Endothelial cell (in vitro differentiated cells): ENCODE measurements at places on chromosomes 12 and 14.

GRCh38 chr12:105748806-105749600 lies 389.8 kb downstream of the NUAK1 start:
- DNase-seq: no peak

DNA sequence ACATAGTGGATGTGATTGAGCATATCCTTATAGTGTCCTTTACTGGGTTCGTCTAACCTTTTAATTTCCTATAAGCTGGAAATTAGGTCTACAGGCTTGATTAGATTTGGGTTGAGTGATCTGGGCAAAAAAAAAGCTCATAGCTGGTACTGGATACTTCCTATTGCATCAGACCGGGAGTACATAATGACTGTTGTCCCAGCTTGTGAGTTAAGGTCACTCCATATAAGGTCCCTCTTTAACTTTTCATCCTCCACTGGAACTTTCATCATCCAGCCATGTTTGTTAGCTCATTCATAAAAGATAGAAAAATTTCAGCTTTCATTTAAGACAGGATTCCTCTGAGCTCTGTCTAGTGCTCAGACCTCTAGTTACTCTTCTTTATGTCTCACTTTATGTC lies 80.8 kb downstream of the C14orf132 start:
- no peak for DNase-seq

- no peak for DNase-seq
Measured at GRCh38 chr12:20492251-20492760, 124.0 kb downstream of the PDE3A start.

GRCh38 chr12:129635021-129635685 lies 268.7 kb downstream of the TMEM132D start:
- DNase-seq: no peak

DNA sequence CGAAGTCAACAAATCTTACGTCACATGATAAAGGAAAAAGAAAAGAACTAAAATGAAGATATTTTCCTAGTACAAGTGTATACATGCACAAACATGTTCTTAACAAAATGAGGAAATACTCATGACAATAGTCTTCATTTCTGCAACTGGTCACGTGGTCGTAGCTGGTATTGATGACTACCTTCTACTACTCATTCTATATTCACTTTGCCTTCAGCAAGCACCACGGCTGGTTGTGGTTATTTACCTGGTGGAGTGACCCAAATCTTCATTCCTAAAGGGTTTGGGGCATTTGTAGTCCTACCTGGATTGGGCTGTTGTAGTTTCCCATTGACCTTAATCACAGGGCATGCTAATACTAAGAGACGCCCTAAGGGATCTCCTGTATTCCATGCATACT lies 51.2 kb downstream of the FIGNL2 start:
- no peak for DNase-seq

- peak; percentile 52 for DNase-seq
Measured at GRCh38 chr12:26017484-26018211, 59.2 kb downstream of the RASSF8 start.

- DNase-seq: no peak
Measured at GRCh38 chr12:66620026-66620425, 58.9 kb downstream of the GRIP1 start.

- no peak for DNase-seq
Measured at GRCh38 chr12:27133022-27133590, 50.7 kb upstream of the C12orf71 start.

GRCh38 chr14:90500665-90501370 lies 104.0 kb downstream of the CALM1 start:
- DNase-seq: no peak

DNA sequence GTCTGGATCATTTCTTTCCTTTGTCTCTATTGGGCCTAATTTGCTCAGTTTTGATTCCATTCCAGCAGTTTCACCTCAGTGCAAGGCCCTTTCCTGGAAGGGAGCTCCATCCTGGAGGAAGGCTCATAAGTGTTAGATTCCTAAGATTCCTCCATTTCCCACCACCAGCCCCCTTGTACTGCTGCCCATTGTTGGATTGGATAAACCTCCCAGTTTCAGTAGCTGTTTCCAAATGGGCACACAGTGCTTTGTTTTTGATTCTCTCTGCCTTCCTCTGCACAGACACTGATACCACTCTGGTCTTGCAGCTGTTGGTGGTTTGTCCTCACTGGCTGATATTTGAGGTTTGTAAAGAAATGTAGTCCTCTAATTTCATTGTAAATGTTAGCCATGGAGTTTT lies 158.9 kb downstream of the SLC15A5 start:
- DNase-seq: no peak

- no peak for DNase-seq
Measured at GRCh38 chr12:67456431-67456901, 187.3 kb downstream of the CAND1 start.

- no peak for DNase-seq
Measured at GRCh38 chr12:22180705-22181104, 134.7 kb downstream of the CMAS start.

GRCh38 chr12:51954561-51955361 lies 3.3 kb downstream of the ACVR1B start:
- no peak for DNase-seq

DNA sequence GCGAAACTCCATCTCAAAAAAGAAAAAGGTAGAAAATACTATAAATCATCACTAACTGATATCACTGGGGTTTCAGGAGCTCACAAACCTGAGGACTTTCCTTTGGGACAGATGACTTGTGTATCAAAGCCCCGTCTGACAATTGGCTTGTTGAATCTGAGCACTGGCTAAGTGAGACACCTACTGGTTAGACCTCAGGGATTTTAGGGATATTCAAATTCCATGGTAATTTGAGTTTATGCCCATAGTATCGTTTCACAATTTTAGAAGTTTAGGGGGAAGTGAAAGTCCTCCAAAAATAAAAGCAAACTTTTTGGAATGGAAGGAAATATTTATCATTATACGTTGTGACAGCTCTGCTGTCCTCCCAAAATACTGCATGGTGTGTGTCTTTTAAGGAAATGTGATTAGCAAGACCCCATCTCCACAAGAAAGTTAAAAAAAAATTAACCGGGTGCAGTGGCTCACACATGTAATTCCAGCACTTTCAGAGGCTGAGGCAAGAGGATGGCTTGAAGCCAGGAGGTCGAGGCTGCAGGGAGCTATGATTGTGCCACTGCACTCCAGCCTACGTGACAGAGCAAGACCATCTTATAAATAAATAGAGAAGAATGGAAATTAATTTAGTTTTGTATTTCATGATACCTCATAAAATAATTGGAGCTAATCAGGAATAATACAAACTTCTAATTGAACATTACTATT lies 49.2 kb downstream of the FBXL14 start:
- no peak for DNase-seq

DNA sequence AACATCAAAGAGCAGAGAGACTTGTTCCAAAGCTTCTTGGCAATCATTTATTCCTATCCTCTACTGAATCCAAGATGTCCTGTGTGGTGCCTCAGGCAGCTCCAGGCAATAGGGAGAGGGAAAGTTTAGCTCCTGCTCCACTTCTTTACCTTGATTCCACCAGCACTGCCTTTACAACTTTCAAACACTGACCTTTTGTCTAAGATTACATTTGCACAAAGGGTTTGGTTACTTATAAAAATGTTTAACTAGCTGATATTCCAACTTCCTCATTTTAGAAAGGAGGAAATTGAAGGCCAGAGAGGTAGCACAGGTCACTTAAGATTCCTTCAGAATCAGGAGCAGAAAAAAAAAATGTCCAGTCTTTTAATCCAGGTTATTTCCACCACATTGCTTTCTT lies 192.7 kb downstream of the BTG1 start:
- no peak for DNase-seq

- no peak for DNase-seq
Measured at GRCh38 chr12:132818562-132818961, 10.1 kb downstream of the GOLGA3 start.

DNA sequence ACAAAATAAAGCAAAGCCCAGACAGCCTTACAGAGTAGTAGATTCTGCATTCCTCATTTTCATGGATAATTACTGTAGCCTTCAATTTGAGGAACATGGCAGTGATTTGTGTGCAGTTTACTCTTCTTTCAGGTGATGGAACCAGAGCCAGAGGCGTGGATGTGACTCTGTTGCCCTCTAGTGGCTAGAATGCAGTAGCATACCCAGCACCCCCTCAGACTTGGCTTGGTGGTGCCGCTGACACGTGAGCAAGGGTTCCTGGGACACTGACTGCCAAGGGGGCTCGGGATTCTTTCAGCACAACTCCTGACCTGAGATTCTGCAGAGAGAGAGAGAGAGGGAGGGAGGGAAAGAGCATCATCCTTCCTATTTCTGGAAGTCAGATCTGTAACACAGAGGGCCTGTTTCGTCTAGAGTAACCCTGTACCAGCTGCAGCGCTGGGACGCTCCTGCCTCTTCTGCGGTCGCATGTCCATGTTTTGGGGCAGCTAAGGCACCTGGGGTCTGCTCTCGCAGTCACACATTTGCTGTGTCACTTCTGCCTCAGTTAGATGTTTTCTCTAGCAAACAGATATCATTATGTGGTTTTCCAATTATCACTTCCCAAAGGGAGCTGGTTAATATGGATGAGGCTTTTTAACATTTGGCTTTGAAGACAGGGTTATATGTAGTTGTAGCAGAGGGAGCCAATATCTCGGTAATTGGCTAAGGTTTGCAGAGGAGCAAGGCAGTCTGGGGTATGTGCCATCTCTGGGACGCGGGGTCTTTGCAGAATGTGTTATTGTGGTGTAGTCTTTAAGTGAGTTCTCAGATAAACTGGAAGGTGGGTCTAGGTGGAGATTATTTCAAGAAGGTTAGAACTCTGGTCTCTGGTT lies 428.1 kb downstream of the NRXN3 start:
- peak; percentile 67 for DNase-seq

GRCh38 chr12:116760622-116761020 lies 22.5 kb downstream of the RNFT2 start:
- no peak for DNase-seq

DNA sequence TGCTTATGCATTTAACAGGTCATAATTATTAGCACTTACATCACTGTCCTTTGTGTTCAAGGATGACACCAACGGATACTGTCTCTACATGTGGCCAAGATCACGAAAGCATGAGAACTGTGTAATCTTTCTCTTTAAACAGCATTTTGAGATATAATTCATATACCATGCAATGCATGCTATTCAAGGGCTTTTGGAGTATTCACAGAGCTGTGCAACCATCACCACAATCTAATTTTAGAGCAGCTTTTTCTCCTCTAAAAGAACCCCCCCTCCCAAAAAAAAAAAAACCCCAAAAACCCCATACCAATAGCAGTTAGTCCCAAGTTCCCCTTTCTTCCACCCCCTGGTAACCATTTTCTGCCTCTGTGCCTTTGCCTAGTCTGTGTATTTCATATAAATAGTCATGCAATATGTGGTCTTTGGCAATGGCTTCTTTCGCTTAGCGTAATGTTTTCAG lies 60.6 kb downstream of the SPRING1 start:
- no peak for DNase-seq

DNA sequence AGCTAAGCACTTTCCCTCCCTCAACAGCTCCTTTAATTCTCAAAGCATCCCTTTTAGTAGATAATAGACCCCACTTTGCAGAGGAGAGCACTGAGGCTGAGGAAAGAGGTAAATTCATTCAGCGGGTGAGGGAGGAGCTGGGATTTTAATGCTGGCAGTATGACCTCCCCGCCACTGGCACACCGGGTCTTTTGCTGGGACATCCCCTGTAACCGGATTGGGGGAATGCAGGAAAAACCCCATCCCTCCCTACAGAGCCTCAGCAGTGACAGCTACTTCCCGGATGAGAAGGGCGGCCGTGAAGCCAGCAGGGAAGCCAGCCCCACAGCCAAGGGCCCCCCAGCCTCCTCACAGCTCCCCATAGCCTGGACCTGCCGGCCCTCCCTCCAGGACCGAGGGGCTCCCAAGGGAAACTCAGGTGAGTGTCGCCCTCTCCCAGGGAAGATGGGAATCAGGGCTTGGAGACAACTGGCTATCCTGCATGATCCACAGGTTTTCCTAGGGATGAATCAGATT lies 12.1 kb downstream of the ZBTB39 start:
- no peak for DNase-seq

DNA sequence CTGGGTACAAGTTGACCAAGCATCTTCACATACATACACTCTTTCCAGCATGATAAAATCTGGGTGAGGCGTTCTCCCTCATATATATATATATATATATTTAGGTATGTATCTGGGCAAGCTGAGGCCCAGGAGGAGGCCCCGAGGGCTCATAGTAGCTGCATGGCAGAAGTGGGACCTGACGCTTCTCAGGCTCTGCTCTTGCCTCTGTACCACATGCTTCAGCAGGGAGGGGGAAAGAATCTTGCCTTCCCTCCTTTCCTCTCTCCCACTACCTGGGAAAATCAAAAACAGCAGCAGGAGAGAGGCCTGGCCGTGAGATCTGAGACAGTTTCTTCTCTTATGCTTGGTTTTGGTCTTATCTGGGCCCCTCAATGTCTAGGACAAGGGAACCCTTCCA lies 9.2 kb downstream of the PPP1R1A start:
- DNase-seq: no peak

DNA sequence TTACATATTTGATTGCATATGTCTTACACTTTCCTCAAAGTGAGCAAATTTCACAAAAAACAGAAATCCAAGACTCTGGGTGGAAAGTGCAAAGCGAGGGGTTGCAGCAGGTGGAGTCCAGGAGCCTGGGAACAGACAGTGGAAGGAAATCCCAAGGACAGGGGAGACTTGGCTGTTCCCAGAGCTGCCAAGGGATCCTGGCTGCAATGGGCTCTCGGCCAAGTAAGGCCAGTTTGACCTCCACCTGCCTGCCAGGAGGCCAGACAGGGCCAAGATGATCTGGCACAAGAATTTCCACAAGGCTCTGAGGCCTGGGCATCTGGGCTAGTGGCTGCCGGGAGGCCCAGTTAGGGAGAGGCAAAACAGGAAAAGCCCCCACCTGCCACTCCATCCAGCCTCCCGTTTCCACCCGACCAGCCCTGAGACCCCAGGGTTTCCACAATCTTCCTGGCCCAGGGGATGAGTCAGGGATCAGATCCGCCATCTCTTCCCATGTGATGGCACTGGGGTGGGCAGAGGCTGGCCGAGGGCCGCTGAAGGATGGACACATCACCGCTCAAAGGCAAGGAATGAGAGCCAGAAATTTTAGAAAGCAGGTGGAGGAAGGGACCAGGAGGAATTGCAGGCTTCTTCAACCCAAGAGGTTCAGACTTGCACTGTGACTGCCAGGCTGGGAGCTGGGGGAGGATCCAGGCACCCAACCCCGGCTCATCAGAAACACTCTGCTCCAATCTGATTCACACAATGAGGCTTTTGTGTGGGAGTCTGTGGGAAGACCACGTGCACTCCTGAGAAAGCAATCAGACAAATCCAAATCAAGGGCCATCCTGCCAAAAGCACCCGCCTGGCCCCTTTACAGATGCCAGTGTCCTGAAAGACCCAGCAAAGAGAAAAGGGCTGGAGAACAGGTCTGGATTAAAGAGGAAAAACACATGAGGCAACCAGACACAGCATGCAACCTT lies 16.3 kb downstream of the SCARB1 start:
- no peak for DNase-seq

- DNase-seq: no peak
Measured at GRCh38 chr14:27338012-27338411, 740.2 kb upstream of the NOVA1 start.

- DNase-seq: no peak
Measured at GRCh38 chr12:102369876-102370275, 110.5 kb downstream of the IGF1 start.
